ENCODE measurements at places on chromosomes 3 and 15.

GRCh38 chr15:77510066-77511057 is 89.7 kb downstream of the HMG20A start:
- no peak for DNase-seq

DNA sequence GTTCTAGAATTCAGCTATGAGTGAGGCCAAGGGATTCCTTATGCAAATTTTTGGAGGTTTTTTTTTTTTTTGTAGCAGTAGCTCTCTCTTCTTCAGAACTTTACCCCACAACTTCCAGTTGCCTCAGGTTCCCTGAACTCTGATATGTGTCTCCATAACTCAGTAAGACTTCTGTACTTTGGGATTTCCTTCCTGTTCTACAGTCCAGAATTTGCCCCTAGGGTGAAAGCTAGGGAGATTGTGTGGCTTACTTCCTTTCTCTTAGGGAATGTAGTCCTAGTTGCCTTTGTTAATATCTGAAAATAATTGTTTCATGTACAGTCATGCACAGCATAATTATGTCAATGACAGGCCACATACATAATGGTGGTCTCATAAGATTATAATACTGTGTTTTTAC is 30.8 kb downstream of the LRRC28 start:
- no peak for DNase-seq

- no peak for DNase-seq
Observed at GRCh38 chr3:65583188-65583587, 455.5 kb downstream of the MAGI1 start.

GRCh38 chr15:39834256-39834655 is 51.6 kb upstream of the FSIP1 start:
- no peak for DNase-seq

DNA sequence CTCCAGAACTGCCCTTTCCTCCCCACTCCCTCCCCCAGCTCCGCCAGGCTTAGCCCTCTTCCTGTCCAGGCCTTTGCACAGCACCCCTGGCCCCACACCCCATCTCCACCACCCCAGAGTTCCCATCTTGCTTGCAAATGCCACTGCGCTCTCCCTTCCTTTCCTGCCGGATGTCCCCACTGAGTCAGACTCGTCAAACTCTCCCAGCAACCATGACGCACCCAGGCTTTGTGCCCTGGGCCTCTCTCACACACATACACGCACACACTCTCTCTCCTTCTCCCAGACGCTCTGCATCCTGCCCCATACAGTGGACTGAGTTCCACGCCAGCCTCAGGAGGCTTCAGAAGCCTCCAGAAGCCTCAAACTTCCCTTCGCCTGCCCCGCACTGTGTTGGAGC is 2.8 kb upstream of the CCDC9B start:
- no peak for DNase-seq

- DNase-seq: no peak
Observed at GRCh38 chr3:167671878-167672427, 18.2 kb upstream of the WDR49 start.

DNA sequence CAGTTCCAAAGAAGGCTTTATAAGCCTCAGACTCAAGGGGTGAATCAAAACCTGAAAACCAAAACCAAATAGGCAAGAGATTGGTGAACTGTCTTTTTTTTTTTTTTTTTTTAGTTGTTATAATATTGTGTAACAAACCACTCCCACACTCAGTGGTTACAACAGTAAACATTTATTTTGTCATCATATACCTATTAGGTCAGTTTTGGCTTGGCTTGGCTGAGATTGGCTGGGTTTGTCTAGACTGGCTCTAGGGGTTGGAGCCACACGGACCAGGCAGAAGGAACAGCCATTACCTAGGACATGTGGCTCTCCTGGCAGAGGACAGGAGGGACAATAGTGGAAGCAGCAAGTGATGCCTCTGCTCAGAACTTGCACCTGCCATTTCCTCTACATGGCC is 26.4 kb upstream of the RYR3 start:
- DNase-seq: no peak

Data from activated T-cell treated with anti-CD3 and anti-CD28 coated beads for 4 hours (primary cell).